ENCODE measurements at places on chromosomes 2 and 18. TPM values are rescaled to one million over a fixed set of nuclear protein-coding genes. Genes with fewer than 3 reads are reported as not detected.

The CXCR4 gene
- polyA plus RNA-seq = 0.03 TPM

- H3K4me3 ChIP-seq = peak overlapping the region; percentile 8
- H3K4me1 ChIP-seq = peaks cover 5% of the 10 kb centered on the region
- H3K27ac ChIP-seq = peak overlapping the region; percentile 24
- peak; percentile 82 for DNase-seq
- no peaks in the 10 kb centered on the region for H3K27me3 ChIP-seq
- H3K36me3 ChIP-seq = no peaks in the 10 kb centered on the region
These were observed 75.3 kb downstream of the MBD2 start for GRCh38 chr18:54149078-54149697.

DNA sequence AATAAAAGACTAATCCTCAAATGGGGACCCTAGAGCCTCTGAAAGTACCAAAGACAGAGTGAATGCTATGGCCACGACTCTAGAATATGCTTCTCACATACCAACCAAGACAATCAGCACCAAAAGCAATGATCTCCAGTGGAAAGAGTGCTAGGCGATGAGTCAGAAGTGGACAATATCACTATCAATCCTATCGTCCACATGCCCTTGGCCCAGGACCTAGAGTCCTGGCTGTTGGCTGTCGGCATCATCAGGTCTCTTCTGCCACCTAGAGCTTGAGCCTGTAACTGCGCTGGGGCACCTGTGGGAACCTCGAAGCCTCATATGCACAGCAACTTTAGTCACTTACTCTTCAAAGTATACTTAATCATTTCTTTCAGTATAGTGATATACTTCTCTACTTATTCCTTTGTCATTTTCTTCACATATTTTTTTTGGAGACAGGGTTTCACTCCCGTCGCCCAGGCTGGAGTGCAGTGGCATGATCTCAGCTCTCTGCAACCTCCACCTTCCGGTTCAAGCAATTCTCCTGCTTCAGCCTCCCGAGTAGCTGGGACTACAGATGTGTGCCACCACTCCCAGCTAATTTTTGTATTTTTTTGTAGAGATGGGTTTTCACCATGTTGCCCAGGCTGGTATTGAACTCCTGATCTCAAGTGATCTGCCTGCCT is 29.7 kb downstream of the NOL10 start:
- peak; percentile 93 for DNase-seq
- no peaks in the 10 kb centered on the region for H3K27me3 ChIP-seq
- H3K4me1 ChIP-seq = peaks cover 5% of the 10 kb centered on the region
- H3K4me3 ChIP-seq = no peak overlapping the region

- no peak overlapping the region for H3K27ac ChIP-seq
- no peaks in the 10 kb centered on the region for H3K27me3 ChIP-seq
- H3K36me3 ChIP-seq = peaks cover 3% of the 10 kb centered on the region
- H3K4me3 ChIP-seq = no peak overlapping the region
These were observed 56.0 kb upstream of the NFU1 start for GRCh38 chr2:69493268-69493667.

- no peaks in the 10 kb centered on the region for H3K36me3 ChIP-seq
- H3K4me3 ChIP-seq = no peak overlapping the region
- no peak overlapping the region for H3K27ac ChIP-seq
- no peak for DNase-seq
- H3K4me1 ChIP-seq = no peaks in the 10 kb centered on the region
These were observed 82.5 kb downstream of the CERS6 start for GRCh38 chr2:168538534-168538933.

- no peak overlapping the region for H3K27ac ChIP-seq
- DNase-seq = peak; percentile 39
- no peaks in the 10 kb centered on the region for H3K36me3 ChIP-seq
- no peak overlapping the region for H3K4me3 ChIP-seq
These were observed 632.0 kb upstream of the PIK3C3 start for GRCh38 chr18:41323044-41323443.

The CYTIP gene
- polyA plus RNA-seq = 0.17 TPM

GRCh38 chr2:111118981-111119821 is 1.5 kb upstream of the BCL2L11 start:
- no peak for DNase-seq
- H3K27ac ChIP-seq = no peak overlapping the region
- H3K4me1 ChIP-seq = peaks cover 5% of the 10 kb centered on the region
- peaks cover 15% of the 10 kb centered on the region for H3K27me3 ChIP-seq

Data from fibroblast of lung (primary cell).